ENCODE measurements at places on chromosomes 1 and 21.

DNA sequence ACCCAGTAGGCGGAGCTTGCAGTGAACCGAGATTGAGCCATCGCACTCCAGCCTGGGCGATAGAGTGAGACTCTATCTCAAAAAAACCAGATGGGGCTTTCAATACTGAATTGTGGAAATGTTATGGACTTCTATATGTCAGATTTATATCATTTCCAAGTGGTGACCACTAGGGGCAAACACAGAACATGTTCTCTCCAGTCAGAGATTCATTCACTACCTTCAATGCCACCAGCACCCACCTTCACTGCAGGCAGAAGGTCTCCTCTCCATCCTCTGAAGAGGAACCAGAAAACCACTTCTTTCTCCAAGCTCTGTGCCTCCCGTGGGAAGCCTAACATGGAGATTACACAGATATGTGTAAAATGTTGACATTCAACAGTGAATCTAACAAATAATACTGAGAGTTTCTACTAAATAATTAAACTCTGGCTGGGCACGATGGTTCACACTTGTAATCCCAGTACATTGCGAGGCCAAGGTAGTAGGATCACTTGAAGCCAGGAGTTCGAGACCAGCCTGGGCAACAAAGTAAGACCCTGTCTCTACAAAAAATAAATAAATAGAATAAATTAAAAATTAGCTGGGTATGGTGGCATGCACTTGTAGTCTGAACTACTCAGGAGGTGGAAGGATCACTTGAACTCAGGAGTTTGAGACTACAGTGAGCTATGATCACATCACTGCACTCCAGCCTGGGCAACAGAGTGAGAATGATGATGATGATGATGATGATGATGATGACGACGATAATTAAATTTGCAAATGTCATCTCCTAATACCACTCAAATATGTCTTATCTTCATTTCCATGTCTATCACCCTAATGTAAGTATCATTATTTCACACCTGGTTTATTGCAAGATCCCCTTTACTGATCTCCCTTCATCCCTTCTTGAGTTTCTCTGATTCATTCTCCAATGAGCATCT, 151.1 kb downstream of the ZNF281 start:
- no peak for DNase-seq

DNA sequence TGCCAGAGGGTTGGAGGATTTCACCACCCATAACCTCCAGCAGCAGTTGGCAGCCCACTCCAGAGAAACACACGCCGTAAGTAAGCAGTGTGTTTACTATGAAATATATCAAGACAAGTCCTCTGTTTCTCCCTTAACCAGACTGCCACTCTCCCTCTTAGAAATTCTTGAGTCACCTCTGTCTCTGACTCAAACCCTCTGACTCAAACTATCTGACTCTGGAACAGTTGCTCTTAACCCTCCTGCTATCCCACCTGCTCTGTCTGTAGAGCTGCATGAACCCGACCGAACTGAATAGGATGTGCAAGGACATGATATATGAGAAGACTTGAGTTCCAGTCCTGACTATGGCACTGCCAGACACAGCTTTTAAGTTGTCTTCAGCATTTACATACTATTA, 14.1 kb downstream of the INPP5B start:
- no peak for DNase-seq

DNA sequence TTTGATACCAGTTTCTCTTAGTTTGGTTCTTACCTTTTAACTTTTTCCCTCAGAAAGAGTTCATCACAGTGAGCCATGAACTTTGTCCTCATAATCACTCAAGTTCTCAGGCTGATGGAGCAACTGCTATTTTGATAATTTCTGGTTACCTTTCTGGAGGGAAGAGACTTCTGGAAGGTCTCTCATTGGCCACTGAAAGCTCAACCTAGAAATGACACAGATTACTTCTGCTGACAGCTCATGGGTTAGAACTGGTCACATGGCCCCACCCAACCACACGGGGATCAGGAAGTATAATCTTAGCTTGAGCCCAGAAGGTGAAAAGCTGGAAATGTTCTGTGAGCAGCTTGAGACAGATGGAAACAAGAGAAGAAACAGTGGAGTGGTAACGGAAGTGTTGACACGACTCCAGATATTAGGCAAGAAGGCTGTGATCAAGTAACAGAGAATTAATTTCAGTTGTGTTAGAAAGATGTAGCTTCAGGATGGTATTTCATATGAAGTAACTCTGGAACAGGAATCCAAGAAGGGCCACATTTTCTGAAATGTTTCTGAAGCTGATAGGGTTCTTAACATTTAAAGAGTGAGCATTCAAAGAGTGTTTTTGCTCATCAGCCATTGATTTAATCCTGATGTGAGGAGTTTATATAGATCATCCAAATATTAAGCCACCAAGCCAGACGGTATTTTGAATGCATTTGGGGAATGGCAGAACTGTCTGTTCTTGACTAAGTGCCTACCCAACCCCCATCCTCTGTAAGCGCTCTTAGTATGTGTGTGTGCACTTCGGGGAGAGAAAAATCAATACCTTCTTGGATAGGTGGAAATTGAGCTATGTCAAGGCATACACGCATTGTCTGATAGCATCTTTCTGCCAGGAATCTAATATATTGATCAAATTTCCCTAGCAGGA, 21.9 kb upstream of the XPR1 start:
- no peak for DNase-seq

DNA sequence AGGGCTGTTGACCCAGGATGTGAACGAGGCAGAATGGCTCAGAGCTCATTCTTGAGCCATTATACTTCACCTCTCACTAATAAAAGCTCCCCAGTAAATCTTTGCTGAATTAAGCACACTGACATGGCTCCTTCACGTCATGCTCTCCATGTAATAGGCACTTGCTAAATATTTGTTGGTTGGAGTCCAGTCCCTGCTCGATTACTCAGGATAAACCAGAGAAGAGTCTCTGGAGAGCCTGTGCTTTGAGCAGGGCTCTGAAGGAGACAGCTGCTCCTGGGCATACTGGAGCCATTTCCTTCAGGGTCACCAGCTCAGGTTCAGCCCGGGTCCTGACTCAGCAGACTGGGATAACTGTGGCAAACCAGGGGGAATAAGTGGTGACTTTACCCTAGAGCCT, 46.9 kb downstream of the HLX start:
- no peak for DNase-seq

DNA sequence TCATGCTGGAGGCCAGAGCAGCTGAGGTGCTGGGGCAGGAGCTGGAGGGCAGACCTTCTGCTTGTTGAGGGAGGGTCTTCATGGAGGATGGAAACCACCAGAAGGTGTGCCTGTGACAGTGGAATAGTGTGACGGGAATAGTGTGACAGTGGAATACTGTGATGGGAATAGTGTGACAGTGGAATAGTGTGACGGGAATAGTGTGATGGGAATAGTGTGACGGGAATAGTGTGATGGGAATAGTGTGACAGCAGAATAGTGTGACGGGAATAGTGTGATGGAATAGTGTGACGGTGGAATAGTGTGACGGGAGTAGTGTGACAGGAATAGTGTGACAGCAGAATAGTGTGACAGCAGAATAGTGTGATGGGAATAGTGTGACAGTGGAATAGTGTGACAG, 325.1 kb downstream of the HHAT start:
- DNase-seq: no peak

DNA sequence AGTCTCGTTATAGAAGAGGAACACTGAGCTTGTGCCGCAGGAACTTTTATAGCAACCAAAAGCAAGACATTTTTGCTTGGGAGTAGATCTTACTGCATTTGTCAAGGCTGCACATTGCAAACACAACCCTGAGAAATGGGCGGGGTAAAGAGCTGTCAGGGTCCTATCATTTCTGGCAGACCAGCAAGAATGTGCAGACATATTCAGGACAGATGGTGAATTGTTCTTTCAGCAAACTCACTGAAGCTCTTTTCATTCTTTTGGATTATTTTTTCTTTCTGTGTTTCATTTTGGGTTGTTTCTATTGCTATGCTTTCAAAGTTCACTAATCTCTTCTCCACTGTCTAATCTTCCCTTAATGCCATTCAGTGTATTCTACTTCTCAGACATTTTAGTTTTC, 5.1 kb upstream of the ACTN2 start:
- DNase-seq: no peak

GRCh38 chr1:7334475-7335035, 436.5 kb upstream of the VAMP3 start:
- no peak for DNase-seq

DNA sequence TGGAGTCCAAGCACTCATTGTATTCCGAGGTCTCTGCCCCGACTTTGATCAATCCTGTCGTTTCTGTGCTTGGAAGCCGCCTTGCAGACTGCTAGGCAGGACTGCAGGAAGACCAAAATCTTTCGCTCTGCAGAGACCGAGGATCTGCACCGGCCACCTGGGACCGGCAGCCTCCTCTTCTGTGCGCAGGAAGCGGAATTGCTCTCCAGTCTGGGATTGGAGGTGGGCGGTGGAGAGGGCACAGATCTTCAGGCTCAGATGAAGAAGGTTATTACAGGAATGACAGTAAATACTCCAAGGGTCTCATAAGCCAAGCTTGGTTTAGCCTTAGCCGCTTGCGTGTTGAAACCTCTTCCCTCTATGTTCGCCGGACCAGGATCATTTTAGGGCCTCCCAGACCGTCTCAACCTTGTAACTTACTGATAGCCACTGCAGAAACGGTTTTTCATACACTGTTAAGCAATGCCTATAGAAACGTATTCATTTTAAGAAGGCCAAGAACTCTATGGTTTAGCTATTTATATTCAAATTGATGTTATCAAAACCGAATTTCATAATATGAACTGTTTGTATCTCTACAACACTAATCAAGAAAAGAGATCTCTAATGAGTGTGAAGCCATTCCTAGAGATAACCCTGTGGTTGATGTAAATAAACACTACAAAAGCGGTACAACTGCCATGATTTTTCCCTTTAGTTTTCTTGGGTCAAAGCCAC, 1.1 kb downstream of the MIA3 start:
- DNase-seq: no peak

DNA sequence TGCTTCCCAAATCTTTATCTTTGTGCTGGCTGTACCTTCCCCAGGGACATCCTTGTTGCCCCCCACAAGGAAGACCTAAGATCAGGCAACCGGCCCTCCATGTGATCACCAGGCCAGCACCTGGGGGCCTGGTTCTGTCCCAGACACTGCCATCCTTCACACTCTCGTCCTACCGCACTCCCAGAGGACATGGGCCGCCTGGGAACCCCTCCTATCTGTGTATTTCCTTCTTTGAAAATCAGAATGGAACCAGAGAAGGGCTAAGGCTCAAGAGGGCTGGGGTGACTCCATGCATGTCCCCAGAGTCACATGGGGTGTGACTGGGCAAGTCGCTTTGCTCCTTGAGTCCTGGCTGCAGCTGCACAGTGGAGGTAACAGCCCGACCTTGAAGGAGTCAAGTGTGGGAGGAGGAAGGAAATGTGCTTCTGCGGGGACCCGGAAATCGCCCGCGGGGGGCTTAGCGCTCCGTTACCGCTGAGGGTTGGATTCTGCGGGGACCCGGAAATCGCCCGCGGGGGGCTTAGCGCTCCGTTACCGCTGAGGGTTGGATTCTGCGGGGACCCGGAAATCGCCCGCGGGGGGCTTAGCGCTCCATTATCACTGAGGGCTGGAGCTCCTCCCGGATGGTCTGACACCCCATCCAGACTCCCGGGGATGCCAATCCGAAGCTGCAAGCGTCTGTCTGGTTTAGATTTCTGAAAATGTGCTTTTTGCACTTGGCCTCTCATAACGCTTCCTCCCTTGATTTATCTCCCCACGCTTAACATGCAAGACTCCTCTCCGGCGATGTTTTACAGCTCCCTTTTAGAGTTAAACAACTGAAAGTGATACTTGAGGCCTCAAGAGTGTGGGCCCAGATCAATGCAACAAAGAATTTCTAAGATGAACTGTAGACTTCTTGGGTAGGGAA, 278.9 kb downstream of the NPHP4 start:
- DNase-seq: no peak

DNA sequence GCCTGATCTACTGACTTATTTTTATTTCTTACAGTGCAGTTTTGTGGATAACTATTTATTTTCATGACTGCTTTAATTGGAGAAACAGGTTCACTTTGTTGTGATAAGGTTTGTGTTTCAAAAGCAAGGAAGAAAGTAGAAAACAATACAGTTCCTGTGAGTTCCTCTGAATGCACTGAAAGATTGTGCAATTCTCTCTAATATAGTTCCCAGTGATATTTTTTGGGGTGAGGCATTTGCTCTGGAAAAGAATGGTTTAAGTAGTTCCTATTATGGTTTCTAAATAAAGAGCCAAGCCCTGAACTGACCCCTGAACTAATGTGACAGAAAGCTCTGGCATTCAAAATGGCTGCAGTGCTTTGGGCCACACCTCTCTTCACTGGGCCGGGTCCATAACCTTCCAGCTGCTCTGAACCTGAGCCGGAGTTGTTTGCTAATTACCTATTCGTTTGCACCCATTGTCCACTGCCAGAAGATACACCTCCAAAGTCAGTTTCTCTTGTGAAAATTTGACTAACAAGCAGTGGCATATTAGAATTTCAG, 56.6 kb upstream of the VTCN1 start:
- DNase-seq: no peak

GRCh38 chr1:109740615-109741373, at the start of gene GSTM3:
TSS of gene GSTM3 (minus strand) at chr1:109741038. CDS start at chr1:109740287, 751 bp downstream.
- no peak for DNase-seq

DNA sequence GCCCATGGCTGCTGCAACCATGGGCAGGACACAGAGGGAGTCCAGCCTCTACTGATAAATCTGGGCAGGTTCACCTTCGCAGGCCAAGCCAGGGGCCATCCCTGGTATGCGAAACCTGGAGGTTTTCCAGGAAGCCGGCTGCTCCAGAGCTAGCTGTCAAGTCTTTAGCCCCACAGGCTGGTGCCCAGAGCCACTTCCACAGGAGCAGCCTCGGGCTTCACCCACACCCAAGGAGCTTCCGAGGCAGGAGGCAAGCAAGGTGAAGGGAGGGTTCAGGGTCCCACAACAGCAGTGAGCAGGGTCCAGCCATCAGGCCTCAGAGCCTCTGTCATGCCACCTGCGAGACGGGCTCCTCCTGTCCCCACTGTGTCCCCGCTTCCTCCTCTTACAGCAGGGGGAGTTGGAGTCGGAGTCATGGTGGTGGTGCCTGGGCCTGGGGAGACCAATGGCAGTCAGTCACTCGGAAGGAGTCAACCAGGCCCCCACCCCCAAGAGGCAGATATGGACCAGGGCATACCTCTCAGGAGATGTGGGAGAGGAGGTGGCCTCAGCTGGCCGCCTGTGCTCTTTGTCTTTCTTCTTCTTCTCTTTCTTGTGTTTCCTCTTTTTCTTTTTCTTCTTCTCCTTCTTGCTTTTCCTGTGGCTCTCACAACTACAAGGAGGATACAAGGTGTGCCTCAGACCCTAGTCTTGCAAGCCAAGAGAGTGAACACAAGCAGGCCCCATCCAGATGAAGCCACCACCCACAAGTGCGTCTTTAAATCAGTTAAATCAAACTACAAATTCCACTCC, 2.1 kb downstream of the C1orf35 start:
- DNase-seq: no peak

- no peak for DNase-seq
Observed at GRCh38 chr1:8598783-8599182, 218.7 kb downstream of the RERE start.

DNA sequence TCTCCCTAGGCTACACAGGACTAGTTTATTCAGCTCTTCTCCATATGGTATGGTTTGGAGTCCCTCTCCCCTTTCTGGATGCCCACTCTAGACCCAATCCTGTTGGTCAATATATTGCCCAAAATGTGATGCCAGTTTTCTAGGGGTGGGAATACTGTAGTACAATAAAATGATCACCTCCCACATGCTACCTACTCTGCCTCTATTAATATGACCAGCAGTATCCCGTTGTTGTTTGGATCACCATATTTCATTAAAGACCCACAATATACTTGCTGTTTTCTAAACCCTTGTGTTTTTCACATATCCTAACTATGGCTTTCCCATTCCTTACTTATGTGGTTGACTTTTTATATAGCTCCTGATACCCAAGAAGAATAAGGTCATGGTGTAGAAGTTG, 95.9 kb upstream of the IGSF21 start:
- no peak for DNase-seq

All from stimulated activated CD8-positive, alpha-beta memory T cell treated with anti-CD3 and anti-CD28 coated beads, Interleukin-15, amount 100 ng/mL, for 4 hours (primary cell).